ENCODE measurements at places on chromosomes 11 and 22.

GRCh38 chr11:17695454-17696441 lies 23.6 kb upstream of the MYOD1 start:
- DNase-seq = no peak

DNA sequence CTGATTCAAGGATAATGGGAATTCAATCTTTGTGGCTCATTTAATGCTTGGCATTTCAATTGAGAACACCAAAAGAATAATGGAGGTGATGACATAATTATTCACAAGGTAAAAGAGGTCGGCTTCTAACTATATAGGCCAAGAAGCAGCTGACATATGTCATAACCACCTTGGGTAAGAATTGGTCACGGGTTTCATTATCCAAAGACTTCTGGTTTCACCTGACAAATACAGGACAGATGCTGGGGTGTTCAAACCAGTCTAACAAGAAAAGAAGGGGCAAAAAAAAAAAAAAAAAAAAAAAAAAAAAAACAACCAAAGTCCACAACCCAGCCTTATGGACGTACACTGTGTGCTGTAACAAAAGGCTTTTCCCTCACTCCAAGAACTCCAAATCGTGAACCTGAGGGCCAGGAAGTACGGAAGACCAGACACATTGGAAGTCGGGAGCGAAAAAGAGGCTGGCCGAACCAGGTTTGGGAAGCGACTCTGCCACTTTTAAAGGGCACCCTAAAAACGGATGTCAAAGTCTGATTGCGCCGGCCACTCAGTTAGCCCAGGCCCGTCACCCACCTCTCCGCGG lies 385 bp downstream of the HARBI1 start:
- no peak for DNase-seq

DNA sequence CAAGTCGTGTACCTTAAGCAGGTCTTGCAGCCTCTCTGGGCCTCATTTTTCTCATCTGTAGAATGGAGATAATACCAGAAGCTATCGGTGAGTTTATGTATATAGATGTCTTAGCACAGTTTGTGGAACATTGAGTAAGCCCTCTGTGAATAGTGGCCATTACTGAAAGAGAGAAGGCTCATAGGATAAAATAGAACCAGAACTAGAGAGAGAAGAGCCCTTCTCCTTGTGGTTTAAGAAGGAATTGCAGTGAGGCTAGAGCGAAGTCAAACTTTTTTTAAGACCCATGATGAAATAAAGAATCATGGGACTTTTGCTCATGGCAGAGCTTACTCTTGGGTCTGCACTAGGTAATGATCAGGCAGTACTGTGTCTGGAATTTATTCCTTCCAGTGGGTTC lies 137.1 kb downstream of the TRIM44 start:
- no peak for DNase-seq

- DNase-seq = no peak
Observed at GRCh38 chr22:23557036-23557435, 23.1 kb downstream of the IGLL1 start.

DNA sequence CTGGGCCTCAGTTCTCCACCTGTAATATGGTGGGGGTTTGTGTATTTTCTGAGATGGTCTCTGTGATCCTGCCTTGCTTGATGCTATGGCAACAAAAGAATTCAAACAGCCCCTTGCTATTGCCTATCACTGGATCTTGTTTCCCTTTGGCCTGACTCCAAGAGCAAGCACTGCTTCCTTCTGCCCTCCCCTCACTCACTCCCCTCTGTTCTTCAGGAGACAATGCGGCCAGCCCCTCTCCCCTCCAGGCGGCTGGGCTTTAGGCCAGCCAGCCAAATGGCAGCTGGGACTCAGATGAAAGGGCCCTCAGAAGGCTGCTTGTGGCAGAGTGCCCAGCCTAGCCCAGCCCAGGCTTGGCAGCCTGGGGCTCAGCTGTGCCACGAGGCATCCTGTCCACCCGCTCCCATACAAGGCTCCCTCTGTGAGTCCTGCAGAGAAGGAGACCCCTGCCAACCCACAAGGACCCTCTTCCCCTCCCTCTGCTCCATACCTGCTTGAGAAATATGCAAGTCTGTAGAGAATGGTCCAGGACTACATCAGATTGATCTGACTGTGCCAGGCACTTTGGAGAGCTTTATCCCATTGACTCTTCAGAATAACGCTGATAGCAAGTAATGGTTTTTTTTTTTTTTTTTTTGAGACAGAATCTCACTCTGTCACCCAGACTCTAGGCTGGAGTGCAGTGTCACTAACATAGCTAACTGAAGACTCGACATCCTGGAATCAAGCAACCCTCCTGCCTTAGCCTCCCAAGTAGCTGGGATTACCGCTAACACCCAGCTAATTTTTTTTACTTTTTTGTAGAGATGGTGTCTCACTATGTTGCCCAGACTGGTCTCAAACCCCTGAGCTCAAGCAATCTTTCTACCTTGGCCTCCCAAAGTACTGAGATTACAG lies 7.6 kb upstream of the KCTD14 start:
- no peak for DNase-seq

DNA sequence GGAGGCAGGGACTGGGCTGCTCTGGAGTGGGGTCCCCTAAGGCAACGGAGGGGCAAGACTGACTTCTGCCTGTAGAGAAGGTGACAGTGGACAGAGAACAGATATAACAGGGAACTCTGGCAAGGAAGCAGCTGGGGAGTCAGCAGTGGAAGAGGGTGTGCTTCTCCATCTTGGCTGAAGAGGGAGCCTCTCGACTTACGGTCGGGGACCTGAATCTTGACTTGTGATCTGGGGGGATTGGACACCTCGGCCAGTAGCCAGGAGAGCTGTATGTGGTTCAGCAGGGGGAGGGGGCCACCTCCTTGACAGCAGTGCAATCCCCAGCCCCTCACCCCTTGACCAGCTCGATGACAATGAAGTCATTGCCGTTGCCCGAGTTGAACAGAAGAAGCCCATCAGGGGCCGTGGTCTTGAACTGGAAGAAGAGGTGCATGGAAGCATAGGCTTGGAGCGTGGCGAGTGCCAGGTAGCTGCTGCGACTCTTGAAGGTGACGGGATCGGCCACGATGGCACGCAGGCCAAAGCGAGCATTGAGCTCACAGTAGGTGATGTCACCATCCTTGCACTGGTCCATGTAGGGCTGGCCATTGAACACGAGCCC lies 60.0 kb downstream of the SLC22A12 start:
- DNase-seq = no peak
